NCI-H524 treated with DMSO at 0.1 percent for 48 hours (cell line): ENCODE measurements at places on chromosomes 2 and 18.

GRCh38 chr2:44940732-44941464 is 604 bp upstream of the SIX3 start:
- DNase-seq, result no peak

DNA sequence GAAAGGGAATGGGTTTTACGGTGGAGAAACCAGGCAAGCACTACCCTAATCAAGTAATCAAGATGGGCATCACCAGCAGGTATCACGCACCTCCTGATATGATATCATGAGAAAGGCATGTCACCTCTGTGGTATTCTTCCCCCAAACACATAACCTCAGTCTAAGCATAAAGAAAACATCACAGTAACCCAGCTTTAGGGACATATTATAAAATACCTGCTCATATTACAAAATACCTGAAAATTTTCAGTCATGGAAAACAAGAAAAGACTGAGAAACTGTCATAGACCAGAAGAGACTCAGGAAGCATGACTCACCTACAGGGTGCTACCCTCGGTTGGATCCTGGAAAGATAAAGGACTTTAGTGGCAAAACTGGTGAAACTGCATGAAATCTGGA is 30.5 kb downstream of the GCKR start:
- no peak for DNase-seq

DNA sequence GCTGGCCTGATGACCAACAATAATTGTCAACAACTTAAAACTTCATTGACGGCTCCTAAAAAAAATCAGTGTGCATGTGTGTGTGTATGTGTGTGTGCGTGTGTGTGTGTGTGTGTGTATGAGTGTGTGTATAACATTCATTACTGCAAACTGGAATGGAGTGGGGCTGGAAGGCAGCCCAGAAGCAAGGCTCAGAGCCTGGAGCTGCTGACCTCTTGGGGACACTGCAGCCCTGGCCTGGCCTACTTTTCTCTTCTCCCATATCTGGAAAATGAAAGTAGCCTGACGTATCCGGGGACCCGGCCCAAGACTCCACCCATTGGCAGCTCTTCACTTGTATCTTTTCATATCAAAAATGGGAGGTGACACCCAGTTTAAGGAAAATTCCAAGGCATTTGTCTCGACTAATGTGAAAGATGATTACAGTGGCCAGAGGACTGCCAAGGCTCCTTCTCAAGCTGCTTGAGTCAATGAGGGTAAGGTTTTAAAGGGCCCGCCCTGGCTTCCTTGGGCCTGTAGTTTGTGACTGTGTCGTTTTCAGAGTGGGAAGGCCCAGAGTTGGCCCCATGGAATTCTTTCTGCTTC is 72.4 kb upstream of the IL1R1 start:
- DNase-seq, result no peak

DNA sequence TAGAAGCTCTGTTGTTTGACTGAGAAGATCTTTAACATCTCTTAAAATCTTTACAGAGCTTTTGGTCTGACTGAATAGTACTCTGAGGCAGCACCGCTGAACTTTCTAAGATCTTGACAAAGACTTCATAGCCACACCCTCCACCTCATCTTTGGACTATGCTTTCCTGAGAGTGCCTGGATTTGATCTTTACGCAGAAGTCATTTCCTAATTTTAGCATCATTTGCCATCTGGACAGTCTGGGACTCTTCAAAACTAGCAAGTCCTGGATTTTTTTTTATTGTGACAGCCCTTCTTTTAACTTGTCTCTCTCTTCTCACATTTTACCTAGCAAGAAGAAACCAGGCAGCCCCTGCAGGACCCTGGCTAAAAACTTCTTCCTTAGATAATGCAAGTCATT is 188.8 kb downstream of the CTIF start:
- no peak for DNase-seq

DNA sequence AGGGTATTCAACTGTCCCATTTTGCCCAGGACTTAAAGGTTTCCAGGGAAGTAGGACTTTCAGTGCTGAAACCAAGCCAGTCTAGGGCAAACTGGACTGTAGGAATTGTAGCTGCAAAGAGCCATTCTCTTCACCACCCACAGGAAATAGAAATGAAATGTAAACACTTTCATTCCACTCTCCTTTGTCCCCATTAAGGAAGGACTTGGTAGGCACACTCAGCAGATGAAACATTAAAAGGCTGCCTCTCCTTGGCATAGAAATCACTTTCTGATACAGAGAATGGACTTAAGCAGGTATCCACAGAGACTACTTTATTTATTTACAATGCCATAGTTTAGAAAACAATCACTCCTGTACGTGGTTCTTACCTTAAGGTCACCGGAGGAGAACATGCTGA is 102.9 kb upstream of the CCDC195 start:
- DNase-seq, result no peak

GRCh38 chr2:120436885-120437603 is 91.1 kb downstream of the INHBB start:
- no peak for DNase-seq

DNA sequence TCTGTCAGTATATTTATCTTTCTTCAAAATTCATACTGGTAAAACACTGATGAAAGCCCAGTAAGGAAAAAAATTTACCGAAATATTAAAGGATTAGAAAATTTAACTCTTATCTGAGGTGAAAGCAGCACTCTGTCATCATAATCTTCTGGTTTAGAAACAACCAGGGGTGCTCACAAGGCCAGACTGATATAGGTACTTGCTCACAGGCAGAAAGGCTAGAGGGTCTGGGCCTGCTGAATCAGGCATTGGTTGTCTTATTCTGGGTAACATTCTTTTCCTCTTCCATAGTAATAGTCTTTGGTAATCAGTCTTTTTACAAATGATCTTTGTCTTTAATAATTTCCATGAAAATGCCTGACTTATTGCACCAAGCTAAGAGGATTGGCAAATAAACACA is 221.4 kb upstream of the TFPI start:
- DNase-seq, result no peak

DNA sequence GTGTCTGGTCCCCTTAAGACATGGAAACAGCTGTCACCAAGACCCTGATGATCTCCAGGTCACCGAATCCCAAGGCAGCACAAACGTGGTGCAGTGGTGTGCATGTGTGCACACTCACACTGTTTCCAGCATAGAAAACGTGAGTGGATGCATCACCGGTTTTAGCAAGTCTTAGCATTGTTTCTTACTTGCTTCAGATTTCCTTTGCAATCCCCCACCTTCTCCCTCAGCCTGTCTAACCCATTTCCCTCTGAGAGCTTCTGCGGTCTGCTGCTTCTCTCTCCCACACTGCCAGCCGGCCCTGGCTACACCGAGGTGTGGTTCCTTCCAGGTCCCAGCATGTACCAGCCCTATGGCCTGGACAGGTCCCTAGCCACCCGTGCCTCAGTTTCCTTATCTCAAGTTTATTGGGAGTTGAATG is 343.4 kb upstream of the HS6ST1 start:
- DNase-seq, result no peak

DNA sequence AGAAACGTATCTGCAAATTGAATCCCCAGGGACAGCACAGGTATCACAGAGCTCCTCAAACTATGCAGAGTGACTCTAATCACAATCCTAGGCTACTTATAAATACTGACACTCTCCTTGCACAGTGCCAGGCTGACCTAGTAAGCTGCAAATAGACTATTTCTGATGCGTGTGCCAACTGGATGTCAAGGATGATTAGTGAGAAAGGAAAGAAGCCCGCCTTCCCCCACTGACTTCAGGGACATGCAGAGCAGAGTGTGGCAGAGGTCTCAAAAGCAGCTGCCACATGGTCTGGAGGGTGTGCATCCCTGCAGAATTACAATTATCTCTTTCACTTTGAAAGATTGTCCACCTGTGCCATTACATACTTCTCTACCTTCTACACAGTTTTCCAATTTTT is 235.6 kb downstream of the CPS1 start:
- no peak for DNase-seq

DNA sequence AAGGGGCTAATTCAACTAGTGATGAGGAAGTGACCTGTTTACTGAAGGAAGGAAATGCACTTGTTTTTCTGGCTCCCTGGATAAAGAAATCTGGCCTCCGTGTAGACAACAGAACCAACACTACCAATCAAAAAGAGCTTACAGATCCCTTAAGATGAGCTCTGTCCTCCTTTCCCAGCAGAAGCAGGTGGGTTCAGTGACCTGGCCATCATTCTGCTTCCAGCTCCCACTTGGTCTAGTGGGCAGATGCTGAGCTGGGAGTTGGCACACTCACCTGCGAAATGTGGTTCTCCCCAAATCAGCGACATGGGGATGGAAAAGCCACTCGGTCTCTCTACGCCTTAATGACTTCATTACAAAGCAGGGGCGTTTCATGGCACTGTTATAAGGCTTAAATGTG is 132.6 kb downstream of the AFF3 start:
- DNase-seq, result no peak

DNA sequence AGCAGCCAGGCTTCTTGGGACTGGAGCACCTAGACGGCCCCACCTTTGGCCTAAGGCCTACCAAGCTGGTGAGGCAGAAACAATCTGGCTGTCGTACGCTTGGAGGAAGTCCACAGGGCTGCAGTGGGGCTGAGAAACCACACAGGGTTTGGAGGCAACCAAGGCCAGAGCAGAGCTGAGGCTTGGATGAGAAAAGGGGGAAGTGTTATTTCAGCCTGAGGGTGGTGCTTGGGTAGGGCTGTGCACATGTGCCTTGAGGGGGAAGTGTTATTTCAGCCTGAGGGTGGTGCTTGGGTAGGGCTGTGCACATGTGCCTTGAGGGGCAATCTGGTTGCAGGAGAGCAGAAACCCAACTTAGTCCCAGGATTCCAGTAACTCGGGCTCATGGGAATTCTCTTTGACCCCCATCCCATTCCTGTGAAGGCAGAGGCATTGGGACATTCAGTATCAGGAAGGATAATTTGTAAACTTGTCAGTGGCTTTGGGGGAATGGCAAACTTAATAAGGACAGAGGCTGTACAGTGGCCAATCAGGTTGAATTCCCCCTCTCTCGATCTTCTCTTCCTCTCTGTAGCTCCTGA is 971 bp upstream of the FBXO41 start:
- no peak for DNase-seq

DNA sequence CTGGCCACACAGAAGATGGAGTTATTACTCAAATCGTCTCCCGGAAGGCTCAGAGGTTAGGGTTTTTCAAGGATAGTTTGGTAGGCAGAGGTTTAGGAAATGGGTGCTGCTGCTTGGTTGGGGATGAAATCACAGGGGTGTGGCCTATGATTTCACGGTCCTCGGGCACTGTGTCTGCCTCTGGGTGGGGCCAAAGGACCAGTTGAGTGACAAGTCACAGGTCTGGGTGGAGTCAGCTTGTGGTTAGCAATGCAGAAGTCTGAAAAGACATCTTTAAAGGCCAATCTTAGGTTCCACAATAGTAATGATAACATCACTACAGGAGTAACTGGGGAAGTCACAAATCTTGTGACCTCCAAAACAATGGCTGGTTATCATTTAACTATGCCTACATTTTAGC is 387.8 kb downstream of the ZNF521 start:
- DNase-seq, result no peak

- DNase-seq, result no peak
Observed at GRCh38 chr2:19676770-19677169, 225.0 kb downstream of the TTC32 start.

GRCh38 chr18:45384137-45384961 is 230.9 kb upstream of the SLC14A2 start:
- DNase-seq, result peak; percentile 5

DNA sequence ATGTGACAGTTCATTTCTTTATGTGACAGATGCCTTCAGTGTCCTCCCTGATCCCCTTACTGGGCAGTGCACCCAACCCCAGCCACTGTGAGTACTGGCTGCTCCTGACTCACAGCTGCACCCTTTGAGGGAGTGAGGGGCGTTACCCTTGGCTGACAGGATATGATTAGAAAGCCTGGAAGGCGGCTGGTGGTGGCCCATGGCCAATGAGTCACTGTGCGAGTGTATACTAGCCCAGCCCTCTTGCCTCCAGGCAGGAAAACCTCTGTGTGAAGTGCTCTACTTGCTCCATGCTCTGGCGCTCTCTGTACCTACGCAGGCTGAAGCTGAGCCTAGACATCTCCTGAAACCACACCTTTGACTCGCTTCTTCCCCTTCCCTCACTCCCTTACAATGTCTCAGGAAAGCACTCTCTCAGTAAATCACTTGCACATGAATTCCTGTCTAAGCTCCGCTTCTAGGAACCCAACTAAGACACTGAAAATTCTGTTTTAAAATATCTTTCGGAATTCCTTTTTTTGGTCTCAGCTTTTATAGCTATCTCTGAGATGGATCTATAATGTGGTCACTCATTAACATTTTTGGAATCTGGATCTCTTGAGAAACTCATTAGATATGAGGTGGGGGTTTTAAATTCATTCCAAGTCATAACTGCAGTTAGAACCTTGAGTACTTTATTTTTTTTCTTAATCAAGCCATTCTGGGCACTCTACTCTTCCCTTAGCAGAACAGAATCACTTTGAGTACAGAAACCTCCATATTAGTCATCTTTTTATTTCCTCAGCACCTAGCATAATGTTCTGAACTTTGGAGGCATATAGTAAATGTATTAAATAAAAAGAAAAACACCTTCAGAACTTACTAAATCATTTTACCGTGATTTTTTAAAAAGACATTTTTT is 25.3 kb upstream of the STAM2 start:
- no peak for DNase-seq

GRCh38 chr2:241897231-241897916 is 27.8 kb downstream of the RTP5 start:
- no peak for DNase-seq

DNA sequence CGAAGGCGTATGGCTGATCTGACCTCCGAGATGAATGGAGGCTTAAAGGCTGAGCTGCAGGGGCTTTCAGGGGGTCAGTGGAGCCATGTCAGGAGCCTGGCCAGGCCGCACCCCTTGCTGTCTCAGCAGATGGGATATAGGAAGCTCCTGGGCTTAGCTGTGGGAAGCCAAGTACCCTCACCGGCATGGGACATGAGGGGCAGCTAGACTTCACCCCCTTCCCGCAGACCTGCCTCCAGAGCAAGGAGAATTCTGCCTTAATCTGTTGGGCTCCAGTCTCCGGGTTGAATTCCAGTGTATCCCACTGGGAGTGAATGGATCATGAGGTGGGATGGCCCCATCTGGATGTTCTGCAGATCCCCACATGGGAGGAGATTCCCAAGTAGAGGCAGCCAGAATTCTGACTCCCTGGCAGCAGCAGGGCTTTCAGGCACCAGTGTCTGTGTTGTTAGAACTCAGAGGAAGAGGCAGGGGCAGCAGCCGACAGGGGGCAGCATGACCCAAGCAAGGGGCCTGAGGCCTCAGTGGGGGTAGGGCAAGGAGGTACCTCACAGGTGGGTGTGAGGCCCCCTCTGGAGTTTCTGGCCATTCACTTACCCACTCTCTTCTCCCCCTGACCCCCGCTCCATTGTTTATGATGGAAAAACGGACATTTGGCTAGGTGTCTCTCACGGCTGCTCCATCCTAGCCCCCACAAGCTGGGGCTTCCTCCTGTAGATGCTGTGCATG is 19.1 kb downstream of the CAPG start:
- no peak for DNase-seq

GRCh38 chr2:241852116-241852980 is 6.3 kb downstream of the PDCD1 start:
- no peak for DNase-seq

DNA sequence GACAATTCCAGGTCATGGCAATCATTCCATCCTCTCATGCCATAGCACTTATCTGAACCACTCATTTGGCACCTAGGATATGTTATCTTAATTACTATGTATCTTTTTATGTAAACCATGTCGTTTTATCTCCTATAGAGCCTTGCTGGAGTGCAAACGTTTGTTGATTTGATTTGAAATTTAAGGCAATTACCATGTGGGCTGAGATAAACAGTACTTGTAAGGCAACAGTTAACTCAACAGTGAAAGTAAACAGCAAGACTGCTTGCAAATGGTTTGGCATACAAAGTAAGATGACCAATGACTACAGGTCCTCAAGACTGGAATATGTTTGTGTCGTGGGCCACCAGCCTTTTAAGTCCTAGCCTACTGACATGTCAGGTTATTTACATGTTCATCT is 133.7 kb upstream of the ZFP36L2 start:
- no peak for DNase-seq
